ENCODE measurements at places on chromosomes 7 and 10.

- DNase-seq: no peak
These were observed 40.3 kb downstream of the RSU1 start for GRCh38 chr10:16776896-16777295.

- no peak for DNase-seq
These were observed 41.9 kb downstream of the TES start for GRCh38 chr7:116252249-116252648.

GRCh38 chr7:78924581-78924980 is 528.9 kb downstream of the MAGI2 start:
- no peak for DNase-seq

GRCh38 chr10:4354382-4354812 is 471.6 kb upstream of the AKR1E2 start:
- DNase-seq: no peak
